ENCODE measurements at places on chromosomes 2 and 18.

DNA sequence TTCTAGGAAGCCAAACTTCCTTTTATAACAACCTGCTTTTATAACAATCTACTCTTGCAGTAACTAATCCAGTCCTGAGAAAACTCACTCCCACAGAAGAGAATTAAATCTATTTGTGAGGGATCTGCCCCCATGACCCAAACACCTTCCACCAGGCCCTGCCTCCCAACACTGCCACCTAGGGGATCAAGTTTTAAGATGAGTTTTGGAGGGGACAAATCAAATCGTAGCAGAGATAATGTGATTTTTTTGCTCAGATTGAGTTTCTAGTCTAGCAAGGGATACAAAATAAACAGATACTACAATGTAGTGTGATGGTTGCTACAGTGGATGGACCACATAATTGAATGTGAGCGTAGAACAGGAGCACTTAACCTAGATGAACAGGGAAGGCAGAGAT lies 52.2 kb downstream of the NCOA1 start:
- no peak for DNase-seq

DNA sequence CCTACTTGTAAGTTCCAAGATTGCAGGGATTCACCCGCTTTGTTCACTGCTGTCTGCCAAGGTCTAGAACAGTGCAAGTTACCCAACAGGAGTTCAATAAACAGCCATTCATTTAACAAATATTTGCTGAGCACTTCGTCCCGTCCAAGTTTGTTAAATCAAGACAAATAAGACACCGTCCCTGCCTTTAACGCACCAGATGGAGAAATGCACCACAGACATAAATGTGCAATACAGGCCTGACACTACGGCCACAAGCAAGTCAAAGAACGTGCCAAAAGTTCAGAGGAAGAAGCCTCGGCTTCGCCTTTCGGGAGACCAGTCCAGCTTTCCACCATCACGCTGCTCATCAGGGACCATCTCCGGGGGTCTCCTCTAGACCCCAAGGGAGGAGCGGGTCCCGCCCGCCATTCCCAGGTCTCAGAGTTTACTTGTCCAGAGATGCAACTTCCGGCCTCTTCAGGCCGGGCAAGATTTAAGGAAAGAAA lies 429 bp downstream of the C2orf76 start:
- no peak for DNase-seq

- no peak for DNase-seq
These were observed 12.5 kb downstream of the HDLBP start for GRCh38 chr2:241302759-241303651.

DNA sequence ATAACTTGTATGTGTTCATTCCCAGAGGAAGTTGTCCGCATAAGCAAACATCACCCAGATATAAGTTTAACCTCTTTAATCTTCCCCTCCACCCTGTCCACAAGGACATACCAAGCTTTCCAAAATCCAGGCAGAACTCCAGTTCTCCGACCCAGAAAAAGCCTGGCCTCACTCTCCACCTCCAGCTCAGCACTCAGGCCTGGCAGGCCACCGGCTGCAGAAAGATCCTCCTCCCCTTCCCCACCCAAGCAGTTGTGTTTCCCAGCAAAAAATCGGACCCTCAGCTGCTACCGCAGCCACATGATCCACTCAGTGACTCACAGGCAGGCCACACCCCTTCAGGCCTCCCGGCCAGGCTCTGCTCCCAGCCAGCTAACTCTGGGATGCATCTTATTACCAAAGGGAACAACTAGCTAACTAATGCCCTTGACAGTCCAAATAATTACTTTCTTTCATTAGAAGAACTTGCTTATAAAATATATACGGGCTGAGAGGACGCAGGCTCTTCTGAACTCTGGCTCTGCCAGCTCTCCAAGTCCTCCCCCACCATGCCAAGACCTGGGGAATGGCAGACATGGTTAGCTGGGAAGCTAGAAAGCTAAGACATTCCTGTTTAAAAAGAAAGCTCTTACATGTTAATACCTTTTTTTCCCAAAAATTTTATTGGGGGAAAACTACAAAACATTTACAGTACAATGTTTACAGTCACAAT lies 4.5 kb downstream of the ZFP36L2 start:
- peak; percentile 32 for DNase-seq

- no peak for DNase-seq
These were observed 1.6 kb downstream of the IRS1 start for GRCh38 chr2:226797989-226798421.

GRCh38 chr18:44851856-44852621 lies 171.4 kb downstream of the SETBP1 start:
- DNase-seq: no peak

- DNase-seq: no peak
These were observed 34.2 kb downstream of the IMPA2 start for GRCh38 chr18:12015416-12016062.

DNA sequence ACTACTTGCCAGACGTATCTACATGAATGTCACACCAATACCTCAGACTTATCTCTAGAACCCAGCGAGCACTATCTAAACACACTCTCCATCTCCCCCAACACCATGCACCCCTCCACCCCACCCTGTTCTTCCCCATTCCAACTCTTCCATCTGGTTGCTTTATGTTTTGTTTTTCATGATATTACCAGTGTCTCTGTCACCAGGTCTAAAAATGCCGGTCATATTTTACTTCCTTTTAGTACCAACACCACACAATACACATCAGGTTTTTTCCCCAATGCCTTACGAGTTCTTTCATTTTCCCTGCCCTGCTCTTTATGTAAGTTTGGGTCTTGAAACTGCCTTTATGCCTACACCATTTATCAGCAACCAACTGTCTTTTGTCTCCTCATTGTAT lies 10.2 kb upstream of the ITGA4 start:
- no peak for DNase-seq

- DNase-seq: no peak
These were observed 24.3 kb downstream of the DIS3L2 start for GRCh38 chr2:231985823-231986261.

- no peak for DNase-seq
These were observed 678.6 kb upstream of the HS6ST1 start for GRCh38 chr2:128997166-128997866.

DNA sequence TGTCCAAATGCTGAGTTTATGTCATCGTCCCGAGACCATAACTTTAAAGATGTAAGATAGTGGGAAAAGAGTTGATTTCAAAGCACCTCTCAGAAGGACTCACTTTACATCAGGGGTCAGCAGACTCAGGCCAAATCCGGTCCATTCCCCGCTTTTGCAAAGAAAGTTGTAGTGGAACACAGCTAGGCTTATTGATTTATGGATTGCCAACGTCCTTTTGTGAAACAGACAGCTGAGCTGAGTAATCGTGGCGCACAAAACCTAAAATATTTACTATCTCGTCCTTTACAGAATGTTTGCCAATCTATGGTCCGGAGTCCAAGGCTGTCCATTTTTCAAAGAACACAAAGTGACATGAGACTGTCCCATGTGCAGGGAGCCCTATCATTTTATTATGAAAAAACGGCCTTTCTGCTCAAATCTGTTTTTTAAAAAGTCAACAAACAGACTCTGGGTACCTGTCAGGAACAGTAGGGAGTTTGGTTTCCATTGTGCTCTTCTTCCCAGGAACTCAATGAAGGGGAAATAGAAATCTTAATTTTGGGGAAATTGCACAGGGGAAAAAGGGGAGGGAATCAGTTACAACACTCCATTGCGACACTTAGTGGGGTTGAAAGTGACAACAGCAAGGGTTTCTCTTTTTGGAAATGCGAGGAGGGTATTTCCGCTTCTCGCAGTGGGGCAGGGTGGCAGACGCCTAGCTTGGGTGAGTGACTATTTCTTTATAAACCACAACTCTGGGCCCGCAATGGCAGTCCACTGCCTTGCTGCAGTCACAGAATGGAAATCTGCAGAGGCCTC lies at the start of gene IL1RN:
IL1RN (plus strand) TSS at position 754 of the 801 bp plus-strand sequence; CDS start at position 781, 27 bp downstream.
- no peak for DNase-seq

DNA sequence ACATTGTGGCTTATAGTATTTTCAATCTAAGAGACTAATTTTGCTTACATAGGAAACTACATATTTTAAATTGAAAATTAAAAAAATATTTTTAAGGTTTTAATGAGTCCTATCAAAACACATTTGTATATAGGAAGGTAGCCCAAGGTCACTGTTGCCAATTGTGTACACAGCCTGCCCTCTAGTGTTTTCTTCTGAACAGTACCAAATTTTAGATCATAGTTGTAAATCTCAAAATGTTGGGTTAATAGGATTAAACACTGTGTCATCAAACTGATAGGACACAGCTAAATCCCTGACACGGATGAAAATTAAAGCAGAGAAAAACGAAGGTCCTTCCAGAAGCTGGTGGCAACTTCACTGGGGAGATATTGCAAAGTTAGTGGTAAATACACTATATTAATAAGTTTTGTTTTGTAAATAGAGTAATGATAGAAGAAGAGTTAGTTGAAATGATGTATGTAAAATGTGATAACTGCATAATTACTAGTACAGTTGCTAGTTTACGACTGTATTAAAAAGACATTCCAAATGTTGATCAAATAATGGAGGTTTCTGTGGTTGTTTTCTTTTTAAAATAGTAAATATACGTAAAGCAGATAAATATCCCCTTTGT lies 19.7 kb downstream of the CLUL1 start:
- DNase-seq: no peak

GRCh38 chr2:235879116-235879515 lies 289.1 kb downstream of the GBX2 start:
- no peak for DNase-seq
